ENCODE measurements at places on chromosomes 6 and 20.

DNA sequence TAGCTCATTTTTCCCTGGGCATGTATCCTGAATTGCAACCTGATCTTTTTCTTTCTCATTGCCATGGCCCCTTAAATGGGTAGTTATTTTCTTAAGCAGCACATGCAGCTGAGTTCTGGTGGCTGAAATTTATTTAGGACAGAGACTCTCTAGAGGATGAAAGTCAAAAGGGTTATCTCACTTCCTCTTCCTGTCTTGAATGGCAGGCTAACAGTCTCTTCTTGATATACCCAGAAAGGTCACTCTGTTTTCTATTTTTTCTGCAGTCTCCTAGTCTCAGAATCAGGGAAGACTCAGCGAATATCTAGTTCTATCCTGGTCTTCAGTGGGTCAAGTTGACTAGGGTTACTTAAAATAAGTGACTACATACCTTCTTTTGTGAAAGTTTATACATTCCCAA, 243.3 kb downstream of the EPHA7 start:
- DNase-seq: no peak

GRCh38 chr20:29079769-29080690, 2177.4 kb upstream of the DEFB115 start:
- peak; percentile 48 for DNase-seq

DNA sequence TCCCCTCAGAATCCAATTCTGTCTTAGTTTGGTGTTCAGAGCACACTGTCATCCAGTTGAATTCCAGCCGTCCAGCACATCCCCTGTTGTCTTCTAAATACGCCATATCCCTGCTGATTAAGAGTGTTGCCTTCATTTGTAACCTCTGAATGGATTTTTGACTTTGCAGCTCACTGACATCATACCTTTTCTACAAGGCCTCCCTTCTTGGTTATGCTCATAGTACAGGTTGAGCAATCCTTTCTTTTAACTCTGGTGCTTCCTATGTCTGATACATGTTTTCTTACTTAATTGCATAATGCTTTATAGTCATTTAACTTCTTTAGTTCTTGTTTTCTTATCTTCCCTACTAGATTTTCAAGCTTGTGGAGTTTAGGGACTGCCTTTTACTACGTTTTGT, 36.4 kb downstream of the XRN2 start:
- no peak for DNase-seq

DNA sequence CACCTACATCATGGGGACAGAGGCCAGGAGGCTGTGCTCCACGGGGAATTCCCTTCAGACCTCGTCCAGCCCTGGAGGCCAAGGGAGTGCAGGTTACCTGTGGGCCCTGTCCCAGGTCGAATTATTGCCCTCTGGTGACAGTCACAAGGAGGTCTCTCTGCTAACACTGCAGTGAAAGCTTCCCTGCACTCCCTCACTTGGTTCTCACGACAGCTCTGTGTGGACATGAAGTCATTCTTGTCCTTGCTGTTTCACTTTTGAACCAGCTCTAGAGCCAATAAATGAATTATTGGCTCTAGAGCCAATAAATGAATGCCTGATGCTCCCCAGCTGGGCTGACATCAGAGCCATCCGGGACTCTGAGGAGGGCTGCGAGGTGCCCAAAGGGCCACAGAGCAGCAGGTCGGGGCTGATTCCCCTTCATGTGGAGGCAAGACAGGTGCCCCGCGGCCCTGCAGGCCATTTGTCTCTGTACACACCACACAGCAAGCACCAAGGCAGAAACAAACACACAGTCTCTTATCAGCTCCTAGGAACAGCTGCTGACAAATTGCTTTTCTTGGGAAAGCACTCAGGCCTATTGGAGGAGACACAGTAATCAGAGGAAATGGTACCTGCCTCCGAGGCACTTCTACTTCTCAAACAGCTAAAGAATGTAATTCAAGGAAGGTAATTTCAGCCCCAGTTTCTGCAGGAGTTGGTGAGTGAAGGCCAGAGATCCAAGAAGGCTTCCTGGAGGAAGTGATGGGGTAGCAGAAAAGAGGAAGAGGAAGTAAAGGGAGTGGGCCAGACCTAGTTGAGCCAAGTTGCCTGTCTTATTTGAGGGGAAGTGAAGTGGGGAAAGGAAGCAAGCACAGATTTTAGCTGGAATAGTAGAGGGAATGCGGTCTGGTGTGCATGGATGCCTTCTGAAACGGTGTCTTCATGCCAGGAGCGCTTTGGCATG, 27.5 kb upstream of the TBXT start:
- no peak for DNase-seq

DNA sequence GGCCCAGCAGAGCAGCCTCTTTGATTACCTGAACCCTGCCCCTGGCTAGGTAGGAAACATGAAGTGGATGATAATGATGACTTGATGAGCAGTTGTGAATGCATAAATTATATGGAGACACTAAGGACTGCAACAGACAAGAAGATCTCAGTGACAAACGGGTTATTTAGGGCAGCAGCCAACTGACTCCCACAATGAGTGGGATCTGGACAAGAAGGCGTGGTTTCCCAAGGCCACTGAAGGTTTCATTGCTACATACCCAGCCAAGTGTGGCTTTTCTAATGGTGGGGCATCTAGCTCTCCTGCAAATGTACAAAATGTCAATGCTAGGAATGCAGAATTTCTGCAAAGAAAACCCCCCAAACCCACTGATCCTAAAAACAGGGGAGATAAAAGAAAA, 29.4 kb downstream of the RING1 start:
- DNase-seq: no peak

- DNase-seq: peak; percentile 61
These were observed 7.5 kb upstream of the ZSWIM1 start for GRCh38 chr20:45873409-45874103.
